Renal cortical epithelial cell (primary cell): ENCODE measurements at places on chromosomes 5 and 9.
A peak's percentile ranks its signal among the peaks of the same experiment; 100 is the strongest.

- DNase-seq, result no peak
These were observed 515.2 kb downstream of the ZNF608 start for GRCh38 chr5:124231230-124231629.

GRCh38 chr9:36134761-36135505 lies 1.6 kb upstream of the GLIPR2 start:
- no peak for DNase-seq

DNA sequence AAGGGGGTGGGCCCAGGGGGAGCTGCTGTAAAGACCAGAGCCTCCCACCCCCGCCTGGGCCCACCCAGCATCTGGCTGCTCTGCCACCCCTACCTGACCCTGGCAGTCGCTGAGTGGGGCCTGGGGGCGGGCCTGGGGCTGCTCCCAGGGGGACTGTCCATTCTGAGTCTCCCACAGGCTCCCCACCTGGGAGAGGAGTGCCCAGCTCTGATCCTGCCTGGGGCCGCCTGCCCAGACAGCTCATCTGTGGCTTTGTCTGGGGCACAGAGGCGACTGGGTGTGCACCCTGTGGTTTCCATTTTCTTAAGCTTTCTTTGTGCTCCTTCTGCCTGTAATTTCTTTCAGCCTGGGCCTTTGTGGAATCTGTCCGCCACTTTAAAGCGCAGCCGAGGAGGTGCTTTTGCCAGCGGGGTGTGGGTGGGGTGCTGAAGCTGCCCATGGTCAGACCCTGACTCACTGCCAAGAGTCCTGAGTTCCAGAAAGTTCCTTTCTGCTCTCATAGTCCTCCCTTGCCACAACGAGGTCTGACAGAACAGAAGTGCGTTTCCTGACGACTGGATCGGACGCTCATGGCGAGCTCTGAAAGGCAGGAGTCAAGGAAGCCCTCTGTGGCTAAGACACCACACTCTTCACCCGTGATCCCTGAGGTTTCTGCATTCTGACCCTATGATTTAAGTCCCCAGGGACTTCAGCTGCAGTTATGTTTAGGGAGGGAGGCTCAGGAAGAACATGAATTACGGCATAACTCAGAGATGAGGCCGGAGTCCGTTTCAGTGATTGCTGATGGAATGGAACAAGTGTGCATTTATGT lies 225.0 kb downstream of the FANCC start:
- DNase-seq, result peak; percentile 91

- no peak for DNase-seq
These were observed 20.4 kb upstream of the SMC2 start for GRCh38 chr9:104073770-104074133.

DNA sequence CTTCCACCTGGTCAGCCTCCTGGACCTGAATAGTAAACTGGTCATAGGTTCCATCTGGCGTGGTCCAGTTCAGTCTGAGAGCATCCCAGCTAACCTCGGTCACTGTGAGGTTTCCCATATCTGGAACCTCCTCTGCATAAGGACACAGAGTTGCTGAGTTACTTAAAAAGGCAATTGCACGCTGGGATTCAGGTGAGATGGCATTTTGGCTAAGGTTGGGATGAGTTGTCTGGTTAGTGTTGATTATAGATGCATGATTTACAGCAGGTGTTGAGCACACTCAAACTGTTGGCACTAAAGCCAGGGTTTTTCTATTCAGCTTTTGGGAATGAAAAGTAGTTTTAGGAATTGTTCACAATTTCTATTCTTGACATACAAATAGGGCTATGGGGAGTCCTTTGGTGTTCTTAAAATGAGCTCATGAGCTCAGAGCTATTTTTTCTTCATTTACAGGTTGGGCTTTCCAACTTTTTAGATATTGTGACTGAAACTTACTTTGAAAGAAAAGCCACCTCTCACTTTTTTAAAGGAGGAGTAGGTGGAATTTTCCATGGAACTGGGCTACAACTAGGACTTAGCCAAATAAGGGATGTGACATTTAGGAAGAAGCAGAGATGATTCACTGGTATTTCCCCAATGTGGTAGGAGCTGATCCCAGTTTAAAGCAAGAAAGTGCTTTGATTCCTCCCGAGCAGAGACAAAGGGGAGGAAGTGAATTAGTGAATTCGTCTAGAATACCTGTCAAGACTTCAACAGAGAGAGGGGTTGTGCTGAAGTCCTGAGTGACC lies 54.7 kb downstream of the TNC start:
- peak; percentile 45 for DNase-seq

- DNase-seq, result no peak
These were observed 243.8 kb downstream of the CEMIP2 start for GRCh38 chr9:71524516-71524915.

GRCh38 chr5:127425868-127426267 lies 91.6 kb upstream of the PRRC1 start:
- no peak for DNase-seq

GRCh38 chr5:56175488-56175887 lies 57.6 kb downstream of the ANKRD55 start:
- DNase-seq, result peak; percentile 87

- DNase-seq, result peak; percentile 52
These were observed 596.0 kb downstream of the SEMA5A start for GRCh38 chr5:8949908-8950307.

- DNase-seq, result no peak
These were observed 37.5 kb upstream of the IQGAP2 start for GRCh38 chr5:76365561-76365960.

GRCh38 chr5:73957397-73958001 lies 331.5 kb downstream of the ARHGEF28 start:
- no peak for DNase-seq

- DNase-seq, result no peak
These were observed 142.1 kb downstream of the LHFPL2 start for GRCh38 chr5:78506261-78507024.

GRCh38 chr9:119416793-119417192 lies 47.6 kb upstream of the BRINP1 start:
- no peak for DNase-seq

DNA sequence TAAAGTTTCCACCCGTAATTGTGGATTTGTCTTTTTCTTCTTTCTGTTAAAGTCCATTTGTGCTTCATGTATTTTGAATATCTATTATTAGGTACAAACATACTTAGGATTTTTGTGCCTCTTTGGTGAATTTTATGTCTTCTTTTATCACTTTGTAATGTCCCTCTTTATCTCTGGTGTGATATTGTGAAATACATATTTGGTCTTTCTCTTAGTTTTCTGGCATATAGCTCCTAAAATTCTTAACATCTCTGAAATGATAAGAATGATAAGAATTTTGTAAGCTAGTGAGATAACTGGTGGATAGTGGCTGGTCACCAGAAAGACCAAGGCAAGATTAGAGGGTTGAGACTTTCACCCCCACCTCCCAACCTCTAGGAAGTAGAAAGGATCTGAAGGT lies 111.1 kb downstream of the KCTD16 start:
- no peak for DNase-seq

DNA sequence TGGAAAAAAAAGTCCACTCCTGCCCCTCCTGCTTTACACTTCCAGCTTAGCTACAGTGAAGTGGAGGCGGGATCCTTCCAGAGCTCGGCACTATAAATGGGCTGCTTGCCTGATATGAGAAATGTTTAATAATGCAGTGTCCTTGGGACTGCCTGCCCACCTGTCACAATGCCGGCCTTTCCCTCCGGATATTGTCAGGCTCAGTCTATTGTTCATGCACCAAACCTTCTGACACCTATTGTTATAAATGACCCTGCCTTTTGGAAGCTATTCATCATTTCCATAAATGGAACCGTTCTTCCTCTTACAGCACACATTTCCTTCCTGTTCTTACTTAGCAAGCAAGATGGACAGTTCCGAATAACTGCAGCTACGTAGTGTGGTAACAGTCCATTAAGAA lies 146.3 kb downstream of the DMAC1 start:
- DNase-seq, result no peak

DNA sequence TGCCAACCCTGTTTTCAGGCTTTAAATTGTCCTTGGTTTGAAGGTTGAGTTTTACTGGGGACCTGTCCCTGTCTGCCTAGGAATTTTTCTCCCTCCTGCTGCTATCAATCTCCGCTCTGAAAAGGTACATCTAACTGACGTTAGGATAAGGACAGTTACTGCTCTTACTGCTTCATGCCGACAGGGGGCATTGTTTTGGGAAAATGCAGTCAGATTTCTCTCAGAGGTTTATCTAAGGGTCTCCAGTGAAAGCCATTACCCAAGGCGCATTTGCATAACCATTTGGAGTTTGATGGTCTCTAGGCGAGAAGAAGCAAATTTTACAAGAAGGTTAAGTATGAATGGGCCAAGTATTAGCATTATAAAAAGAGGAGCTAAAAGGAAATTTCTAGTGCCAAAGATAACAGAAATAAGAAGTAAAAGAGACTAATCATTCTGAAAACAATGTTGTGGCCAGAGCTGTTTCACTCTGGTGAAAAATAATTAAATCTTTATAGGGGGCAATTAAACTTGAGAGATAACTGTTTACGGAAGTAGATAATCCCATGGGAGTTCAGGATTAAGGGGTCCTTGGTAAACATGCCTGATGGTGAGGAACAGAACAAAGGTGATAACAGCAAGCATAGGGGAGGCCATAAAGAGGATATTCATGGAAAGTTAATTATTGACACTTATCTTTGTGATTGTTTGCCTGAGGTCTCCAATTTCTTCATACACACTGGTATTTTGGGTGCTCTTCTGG lies 605.0 kb downstream of the MTRR start:
- DNase-seq, result no peak

DNA sequence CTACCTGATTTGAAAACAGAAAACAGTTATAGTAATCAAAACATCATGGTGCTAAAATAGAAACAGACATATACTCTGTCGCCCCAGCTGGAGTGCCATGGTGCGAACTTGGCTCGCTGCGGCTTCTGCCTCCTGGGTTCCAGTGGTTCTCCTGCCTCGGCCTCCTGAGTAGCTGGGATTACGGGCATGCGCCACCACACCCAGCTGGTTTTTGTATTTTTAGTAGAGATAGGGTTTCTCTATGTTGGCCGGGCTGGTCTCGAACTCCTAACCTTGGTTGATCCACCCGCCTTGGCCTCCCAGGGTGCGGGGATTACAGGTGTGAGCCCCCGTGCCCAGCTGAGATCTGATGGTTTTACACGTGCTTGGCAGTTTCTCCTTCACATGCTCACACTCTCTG lies 495.9 kb downstream of the ANXA1 start:
- DNase-seq, result no peak

DNA sequence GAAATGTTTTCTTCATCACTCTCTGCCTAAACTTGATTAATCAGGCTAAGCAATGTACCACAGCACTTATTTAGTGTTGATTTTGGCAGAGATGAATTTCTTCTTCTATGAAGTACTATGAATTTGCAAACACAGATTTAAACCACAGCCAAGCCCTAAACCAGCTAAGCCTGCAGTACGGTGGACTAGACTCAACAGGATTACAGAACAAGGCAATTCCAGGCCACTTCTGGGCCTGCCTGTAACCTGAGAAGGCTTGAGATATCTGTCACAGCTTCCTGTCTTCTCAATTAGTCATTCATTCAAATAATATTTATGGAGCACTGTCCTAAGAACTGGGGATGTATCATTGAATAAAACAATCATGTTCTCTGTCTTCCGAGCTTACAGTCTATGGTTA lies 32.4 kb upstream of the CAST start:
- DNase-seq, result peak; percentile 86

DNA sequence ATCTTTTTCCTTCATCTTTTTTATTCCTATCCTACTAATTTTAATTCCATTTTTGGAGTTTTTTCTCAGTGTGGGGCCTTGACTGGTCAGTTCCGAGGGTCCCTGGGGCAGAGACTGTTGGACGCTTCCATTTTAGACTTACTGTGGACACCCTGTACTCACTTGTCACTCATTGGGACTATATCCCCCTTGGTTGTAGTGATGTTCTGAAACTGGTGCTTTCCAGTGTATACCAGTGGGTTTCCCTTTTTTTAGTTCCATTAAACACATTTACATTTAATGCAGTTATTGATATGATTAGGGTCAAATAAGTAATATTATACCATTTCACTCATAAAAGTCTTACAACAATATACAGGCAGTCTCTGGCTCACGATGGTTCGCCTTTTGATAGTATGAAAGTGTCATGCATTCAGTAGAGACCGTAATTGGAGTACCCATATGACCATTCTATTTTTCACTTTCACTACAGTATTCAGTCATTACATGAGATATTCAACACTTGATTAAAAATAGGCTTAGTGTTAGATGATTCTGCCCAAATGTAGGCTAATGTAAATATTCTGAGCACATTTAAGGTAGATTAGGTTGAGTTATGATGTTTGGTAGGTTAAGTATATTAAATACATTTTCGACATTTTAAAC lies 46.0 kb downstream of the CNOT6 start:
- DNase-seq, result no peak

DNA sequence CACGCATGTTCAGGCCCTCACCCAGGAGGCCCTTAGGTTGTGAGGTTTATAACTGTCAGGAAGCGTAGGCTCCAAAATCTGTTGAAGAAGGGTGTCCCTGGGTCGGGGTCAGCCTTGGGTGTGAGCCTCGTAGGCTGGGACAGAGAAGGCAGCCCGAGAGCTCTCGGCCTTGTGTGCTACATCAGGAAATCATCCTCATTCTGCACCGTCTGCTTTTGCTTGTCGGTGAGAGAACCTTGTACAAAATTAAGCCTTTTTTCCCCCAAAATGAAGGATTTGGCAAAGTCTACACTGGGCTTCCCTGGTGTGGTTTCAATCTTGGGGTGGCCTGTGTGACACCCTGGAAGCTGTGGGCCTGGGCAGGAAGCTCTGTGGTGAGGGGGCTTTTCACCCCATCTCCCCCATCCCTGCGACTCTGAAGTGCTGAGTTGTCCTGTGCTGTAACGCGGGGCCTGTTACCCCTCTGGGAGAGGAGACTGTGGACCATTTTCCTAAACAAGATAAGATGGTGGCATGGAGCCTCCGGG lies 55.3 kb downstream of the AHRR start:
- no peak for DNase-seq

DNA sequence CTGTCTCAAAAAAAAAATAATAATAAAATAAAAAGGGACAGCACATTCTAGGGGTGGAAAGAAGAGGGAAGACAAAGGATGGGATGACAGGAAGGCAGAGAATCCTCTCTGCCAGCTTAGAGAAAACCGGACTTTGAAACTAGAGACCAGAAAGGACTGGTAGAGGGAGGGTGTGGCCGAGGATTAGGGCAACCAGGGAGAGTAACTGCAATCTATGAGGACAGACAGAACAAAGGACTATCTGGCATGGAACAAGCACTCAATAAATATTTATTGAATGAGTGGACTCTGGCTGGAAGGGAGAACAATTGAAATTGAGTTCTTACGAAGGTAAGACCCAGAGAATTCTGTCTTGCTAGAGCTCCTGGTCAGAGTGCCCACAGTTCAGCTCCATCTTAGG lies 2.4 kb downstream of the GBA2 start:
- DNase-seq, result peak; percentile 38

- no peak for DNase-seq
These were observed 7.8 kb downstream of the HIGD2A start for GRCh38 chr5:176396330-176396729.

- no peak for DNase-seq
These were observed 7.8 kb downstream of the PDE8B start for GRCh38 chr5:77218263-77218662.
